Umbilical cord (tissue), 2 donors: ENCODE measurements at places on chromosomes 2 and 18. TPM values are rescaled to one million over a fixed set of nuclear protein-coding genes. Genes with fewer than 3 reads are reported as not detected.

ALK gene
- total RNA-seq: 1.2 TPM

CERS6 gene
- total RNA-seq: 14.7 TPM

ERMN gene
- total RNA-seq: 5.1 TPM

ZBTB7C gene
- 1.7 TPM for total RNA-seq

ABCG5 gene
- total RNA-seq: 0.96 TPM

WDFY1 gene
- total RNA-seq: 99.7 TPM

DNA sequence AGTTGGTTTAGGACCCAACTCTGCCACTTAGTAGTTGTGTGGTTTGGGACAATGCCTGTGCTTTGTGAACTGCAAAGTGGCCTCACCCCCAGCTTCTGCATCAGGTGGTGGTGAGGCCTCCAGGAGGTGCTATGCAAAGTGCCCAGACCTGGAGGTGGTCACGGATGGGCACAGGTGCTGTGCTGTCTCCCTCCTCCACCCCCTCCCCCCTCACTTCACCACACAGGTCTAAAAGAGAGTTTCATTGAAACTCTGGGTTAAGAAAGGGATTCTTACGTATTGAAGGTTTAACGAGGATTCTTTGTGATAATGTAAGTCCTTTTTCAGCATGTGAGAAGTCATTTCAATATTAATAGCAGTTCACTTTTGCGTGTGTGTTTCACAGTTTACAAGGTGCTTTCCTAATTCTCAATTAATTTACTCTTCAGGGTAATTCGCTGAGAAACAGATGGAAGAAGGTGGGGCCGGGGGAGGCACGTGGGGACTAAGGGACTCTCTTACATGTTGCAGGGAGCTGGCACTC lies 369.9 kb downstream of the LPIN1 start:
- DNase-seq: no peak

DNA sequence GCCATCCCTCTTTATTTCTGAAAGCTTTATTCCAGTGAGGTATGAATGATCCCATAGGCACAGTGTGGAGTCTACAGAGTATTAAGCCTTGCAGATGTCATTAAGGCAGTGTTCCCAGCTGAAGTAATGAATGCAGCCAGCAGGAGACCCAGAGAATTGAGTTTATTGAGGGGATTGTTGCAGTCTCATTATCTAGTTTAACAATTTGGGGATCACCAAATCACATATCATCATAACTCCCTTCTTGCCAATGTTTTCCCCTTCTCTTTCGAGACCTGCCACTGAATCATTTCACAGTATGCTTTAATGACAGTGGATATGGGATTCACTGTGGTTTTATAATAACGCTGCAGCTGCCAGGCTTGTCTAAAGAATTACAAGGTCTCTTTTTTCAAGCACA lies 249.3 kb upstream of the FSHR start:
- DNase-seq: no peak

DNA sequence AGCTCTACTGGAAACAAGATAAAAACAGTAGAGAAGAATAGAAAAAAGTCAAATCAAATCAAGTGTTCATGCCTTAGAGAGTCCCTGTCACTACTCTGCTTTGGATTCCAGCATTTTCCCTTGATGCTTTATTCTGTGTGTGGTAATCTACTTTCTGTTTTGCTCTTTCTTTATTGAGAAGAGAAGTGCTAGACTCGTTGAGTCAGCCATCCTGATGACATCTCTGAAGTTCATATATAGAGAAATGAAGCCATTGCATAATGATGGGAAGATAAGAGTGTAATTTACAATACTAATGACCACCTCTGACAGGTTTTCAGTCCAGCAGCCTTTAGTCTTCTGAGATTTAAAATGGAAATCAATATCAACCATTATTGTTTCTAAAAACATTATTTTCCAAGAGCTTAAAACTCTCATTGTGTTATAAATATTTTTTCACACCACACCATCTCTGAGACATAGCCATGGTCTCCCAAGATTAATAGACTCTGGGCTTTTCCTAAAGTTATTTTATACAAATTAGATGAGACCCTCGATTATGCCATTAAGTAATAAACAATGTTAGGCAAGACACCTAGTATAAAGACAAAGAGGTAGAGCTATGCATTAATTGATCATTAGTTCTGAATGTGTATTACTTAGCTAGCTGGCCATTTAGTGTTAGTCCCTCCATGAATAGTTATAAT lies 679.0 kb upstream of the ACVR2A start:
- DNase-seq: no peak

GRCh38 chr2:165811592-165812370 lies 17.7 kb upstream of the GALNT3 start:
- no peak for DNase-seq

DNA sequence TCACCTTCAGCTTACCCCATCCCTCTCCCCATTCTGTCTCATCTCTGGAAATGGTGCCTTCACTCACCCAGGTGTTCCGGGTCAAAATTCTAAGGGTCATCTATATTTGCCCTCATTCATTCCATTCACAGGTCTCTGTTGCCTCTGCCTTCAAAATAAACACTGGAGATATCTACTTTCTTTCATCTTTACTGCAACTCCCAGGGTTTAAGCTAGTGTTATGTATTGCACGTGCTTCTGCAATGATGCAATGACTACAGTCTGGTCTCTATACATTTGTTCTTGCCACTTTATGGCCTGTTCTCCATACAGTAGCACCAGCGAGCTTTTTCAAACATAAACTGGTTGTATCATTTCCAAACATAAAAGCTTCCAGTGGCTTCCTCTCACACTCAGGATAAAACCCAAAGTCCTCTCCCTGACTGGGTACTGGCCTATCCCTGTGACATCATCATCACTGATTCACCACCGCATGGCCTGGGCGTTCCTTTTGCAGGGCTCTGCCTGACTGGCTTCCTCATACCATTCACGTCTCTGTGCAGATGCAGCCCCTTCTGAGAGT lies 14.3 kb downstream of the DSG2 start:
- DNase-seq: peak; percentile 96

DNA sequence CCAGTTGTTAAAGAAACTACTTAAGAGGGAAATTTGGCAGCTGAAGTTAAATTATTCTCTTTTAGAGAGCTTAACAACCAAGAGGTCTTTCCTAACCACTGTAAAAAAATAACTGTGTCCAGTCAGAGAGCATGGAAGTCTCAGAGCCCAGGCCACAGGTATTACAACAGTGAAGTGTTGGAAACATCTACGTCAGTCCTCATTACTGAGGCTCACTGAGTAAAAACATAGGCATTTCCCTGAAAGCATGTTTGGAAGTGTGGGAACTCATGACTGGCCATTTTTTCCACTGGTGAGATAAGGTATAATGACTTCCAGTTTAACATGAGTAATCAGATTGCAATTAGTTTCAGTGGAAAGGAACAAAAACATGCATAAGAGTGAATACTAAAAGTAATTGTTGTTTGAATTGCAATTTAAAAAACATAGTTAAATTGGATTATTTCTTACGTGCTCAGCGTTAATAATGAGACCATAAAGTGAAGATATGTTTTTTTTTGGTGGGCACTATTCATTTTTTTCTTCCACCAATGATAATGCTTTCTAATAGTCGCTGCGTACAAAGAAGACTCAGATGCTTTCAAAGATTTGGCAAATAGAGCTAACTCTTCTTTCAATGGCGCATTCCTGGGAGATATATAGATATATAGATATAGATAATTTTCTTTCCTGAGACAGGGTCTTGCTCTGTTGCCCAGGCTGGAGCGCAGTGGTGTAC lies 60.8 kb downstream of the EFEMP1 start:
- DNase-seq: peak; percentile 93

GRCh38 chr2:168660870-168661862 lies 141.3 kb upstream of the NOSTRIN start:
- peak; percentile 62 for DNase-seq
